ENCODE measurements at places on chromosomes 13 and 19.
A peak's percentile ranks its signal among the peaks of the same experiment; 100 is the strongest.

GRCh38 chr19:21705393-21705792, 62.0 kb downstream of the ZNF100 start:
- DNase-seq = no peak

DNA sequence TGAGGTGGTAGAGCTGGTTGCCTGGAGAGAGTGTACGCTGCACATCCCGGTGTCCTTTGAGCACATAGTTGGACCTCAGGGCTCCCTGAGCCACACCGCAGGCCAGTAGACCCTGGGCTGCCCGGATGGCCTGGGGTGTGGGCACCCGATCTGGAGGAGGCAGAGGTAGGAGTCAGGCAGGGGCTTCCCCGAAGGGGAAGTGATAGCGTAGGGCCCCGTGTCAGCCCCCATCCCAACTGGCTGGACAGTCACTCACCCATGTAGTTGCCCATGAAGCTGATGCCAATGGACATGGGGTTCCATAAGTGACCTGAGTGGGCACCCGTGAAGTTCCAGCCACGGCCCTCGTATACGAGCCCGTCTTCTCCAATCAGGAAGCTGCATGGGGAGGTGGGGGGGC, 3.6 kb downstream of the PGLYRP1 start:
- no peak for DNase-seq

GRCh38 chr13:85405316-85405897, 393.8 kb downstream of the SLITRK6 start:
- no peak for DNase-seq

DNA sequence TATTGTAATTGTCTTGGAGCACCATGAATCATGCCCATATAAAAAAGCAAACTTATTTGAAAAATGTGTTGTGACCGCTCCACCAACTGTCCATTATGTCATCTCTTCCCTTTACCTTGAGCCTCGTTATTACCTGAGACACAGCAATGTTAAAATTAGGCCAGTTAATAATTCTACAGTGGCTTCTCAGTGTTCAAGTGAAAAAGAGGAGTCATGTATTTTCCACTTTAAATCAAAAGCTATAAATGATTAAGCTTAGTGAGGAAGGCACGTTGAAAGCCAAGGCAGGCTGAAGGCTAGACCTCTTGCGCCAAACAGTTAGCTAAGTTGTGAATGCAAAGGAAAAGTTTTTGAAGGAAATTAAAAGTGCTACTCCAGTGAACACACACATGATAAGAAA, 210.5 kb downstream of the GPC6 start:
- DNase-seq = no peak

- no peak for DNase-seq
Observed at GRCh38 chr19:14536926-14537692, 7.7 kb downstream of the TECR start.

DNA sequence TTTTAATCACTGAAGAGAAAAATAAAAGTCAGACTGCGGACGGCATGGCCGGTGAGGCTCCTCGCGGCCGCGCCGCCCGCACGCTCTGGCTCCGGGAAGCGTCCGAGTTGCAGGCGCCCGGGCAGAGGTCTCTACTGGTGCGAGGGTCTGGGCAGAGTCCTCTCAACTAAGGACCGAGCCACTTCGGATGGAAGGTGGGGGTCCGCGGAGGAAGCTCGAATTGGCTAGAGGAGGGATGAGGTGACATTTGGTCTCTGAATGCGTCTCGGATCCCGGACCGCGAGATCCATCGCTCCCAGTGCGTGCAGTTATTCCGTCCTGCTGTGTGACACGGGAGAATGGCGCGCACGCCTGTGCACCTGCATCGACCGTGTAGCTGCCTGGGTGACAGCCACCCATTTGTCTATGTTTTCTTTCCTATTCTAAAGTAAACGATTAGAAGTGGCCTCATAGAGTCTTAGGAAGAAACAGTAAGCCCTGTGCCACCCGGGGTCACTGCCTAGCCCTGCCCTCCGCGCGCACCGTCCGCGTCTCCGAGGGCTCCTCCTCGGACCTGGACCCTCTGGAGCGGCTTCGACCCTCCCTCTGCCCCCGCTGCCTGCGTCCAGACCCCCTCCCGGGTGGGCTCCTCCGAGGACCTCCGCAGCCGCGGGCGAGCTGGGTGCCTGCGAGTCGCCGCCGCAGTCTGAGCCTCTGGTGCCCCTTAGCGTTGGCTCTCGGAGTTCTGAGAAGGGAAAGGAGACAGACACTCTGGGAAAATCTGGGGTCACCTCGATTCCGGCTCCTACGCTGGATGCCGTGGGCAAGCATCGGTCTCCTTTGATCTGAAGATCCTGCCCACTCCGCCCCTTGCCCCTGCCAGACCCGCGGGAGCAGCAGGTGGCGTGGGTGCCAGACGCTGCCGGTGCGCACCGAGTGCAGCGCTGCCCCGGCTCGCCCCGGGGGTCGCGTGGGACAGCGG, 347.4 kb downstream of the LIG4 start:
- DNase-seq = peak; percentile 84

GRCh38 chr19:3954107-3954506, 16.8 kb downstream of the DAPK3 start:
- DNase-seq = no peak

Data from COR-L47 (cell line).